ENCODE measurements at places on chromosomes 3 and 15. TPM values are rescaled to one million over a fixed set of nuclear protein-coding genes. Genes with fewer than 3 reads are reported as not detected.
A peak's percentile ranks its signal among the peaks of the same experiment; 100 is the strongest.

- H3K27me3 ChIP-seq: peaks cover 2% of the 10 kb centered on the region
- no peak for DNase-seq
- no peak overlapping the region for H3K4me3 ChIP-seq
- H3K27ac ChIP-seq: no peak overlapping the region
- no peaks in the 10 kb centered on the region for H3K4me1 ChIP-seq
These were observed 61.9 kb upstream of the ROPN1 start for GRCh38 chr3:124053871-124054270.

GRCh38 chr3:105253225-105253624 lies 113.5 kb upstream of the ALCAM start:
- H3K27me3 ChIP-seq: no peaks in the 10 kb centered on the region
- H3K27ac ChIP-seq: no peak overlapping the region
- H3K4me3 ChIP-seq: no peak overlapping the region
- peaks cover 10% of the 10 kb centered on the region for H3K4me1 ChIP-seq

DNA sequence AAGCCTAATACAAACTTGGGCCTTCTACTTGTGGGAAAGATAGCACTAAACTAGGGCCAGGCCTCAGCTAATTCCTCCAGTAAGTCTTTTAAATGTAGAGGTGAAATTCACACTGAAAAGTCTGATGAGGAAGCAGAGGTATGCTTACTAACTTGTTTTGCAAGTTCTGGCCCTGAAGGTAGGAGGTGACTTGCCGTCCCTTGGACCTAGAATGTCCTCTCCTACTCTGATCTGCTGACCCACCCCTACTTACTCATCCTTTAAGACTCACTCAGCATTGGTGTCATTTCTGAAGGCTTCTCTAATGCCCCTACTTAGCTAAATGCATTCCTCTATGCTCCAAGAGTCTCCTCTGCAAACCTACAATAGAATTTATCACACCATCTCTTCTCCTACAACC lies 19.4 kb downstream of the RIOX2 start:
- H3K27ac ChIP-seq: no peak overlapping the region
- H3K4me3 ChIP-seq: no peak overlapping the region
- no peak for DNase-seq
- H3K4me1 ChIP-seq: no peaks in the 10 kb centered on the region
- H3K27me3 ChIP-seq: no peaks in the 10 kb centered on the region
- peaks cover 9% of the 10 kb centered on the region for H3K36me3 ChIP-seq

GRCh38 chr3:16122661-16123060 lies 51.8 kb upstream of the GALNT15 start:
- H3K36me3 ChIP-seq: no peaks in the 10 kb centered on the region
- H3K27me3 ChIP-seq: no peaks in the 10 kb centered on the region
- no peak overlapping the region for H3K4me3 ChIP-seq
- no peak overlapping the region for H3K27ac ChIP-seq

- H3K27me3 ChIP-seq: no peaks in the 10 kb centered on the region
- no peak overlapping the region for H3K4me3 ChIP-seq
- peaks cover 4% of the 10 kb centered on the region for H3K36me3 ChIP-seq
- DNase-seq: no peak
- no peaks in the 10 kb centered on the region for H3K4me1 ChIP-seq
- H3K27ac ChIP-seq: no peak overlapping the region
These were observed 82.1 kb upstream of the LRRFIP2 start for GRCh38 chr3:37256447-37256846.

DNA sequence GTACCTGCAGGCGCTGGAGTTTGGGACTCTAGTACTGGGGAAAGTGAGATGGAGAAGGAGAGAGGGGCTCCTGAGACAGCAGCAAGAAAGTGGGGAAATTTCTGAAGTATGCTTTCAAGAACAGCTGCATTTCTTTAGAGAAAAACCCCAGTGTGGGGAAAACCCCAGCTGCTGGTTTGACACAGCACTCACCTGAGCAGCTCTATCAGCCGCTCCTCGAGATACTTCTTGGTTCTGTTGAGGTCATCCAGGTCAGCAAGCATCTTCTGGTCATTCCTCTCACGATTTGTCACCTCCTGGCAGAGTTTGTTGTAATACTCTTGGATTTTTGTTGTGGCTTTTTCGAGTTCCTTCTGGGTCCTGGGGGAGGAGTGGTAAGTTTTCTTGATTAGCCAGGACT lies 18.8 kb downstream of the CXCR6 start:
- no peak overlapping the region for H3K27ac ChIP-seq
- H3K4me3 ChIP-seq: no peak overlapping the region
- H3K4me1 ChIP-seq: no peaks in the 10 kb centered on the region
- H3K27me3 ChIP-seq: no peaks in the 10 kb centered on the region
- peaks cover 61% of the 10 kb centered on the region for H3K36me3 ChIP-seq

- peak; percentile 28 for DNase-seq
- no peaks in the 10 kb centered on the region for H3K27me3 ChIP-seq
- peaks cover 8% of the 10 kb centered on the region for H3K4me1 ChIP-seq
- H3K4me3 ChIP-seq: no peak overlapping the region
These were observed 8.6 kb downstream of the KLHL25 start for GRCh38 chr15:85785887-85786780.

GRCh38 chr3:134939978-134940377 lies 144.9 kb downstream of the EPHB1 start:
- DNase-seq: no peak
- no peaks in the 10 kb centered on the region for H3K36me3 ChIP-seq
- H3K27me3 ChIP-seq: no peaks in the 10 kb centered on the region

- no peaks in the 10 kb centered on the region for H3K27me3 ChIP-seq
- no peaks in the 10 kb centered on the region for H3K36me3 ChIP-seq
- peaks cover 91% of the 10 kb centered on the region for H3K4me1 ChIP-seq
These were observed 76.0 kb downstream of the WWTR1 start for GRCh38 chr3:149581681-149582370.

DNA sequence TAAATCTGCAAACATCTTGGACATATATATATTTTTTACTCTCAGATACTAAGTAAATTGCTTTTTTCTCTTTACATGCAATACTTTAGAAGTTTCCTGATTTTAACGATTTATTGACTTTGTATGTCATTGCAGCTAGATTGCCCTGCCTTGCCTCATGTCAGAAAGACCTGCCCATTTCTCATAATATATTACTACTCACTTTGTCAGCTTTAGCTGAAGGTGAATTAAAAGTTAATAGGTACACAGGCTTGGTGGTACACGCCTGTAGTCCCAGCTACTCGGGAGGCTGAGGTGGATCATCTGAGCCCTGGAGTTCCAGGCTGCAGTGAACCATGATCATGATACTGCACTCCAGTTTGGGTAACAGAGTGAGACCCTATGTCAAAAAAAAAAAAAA lies 52.8 kb downstream of the PLS1 start:
- peaks cover 8% of the 10 kb centered on the region for H3K4me1 ChIP-seq
- H3K27ac ChIP-seq: no peak overlapping the region
- H3K27me3 ChIP-seq: peaks cover 9% of the 10 kb centered on the region
- H3K36me3 ChIP-seq: no peaks in the 10 kb centered on the region
- no peak overlapping the region for H3K4me3 ChIP-seq
- DNase-seq: no peak

DNA sequence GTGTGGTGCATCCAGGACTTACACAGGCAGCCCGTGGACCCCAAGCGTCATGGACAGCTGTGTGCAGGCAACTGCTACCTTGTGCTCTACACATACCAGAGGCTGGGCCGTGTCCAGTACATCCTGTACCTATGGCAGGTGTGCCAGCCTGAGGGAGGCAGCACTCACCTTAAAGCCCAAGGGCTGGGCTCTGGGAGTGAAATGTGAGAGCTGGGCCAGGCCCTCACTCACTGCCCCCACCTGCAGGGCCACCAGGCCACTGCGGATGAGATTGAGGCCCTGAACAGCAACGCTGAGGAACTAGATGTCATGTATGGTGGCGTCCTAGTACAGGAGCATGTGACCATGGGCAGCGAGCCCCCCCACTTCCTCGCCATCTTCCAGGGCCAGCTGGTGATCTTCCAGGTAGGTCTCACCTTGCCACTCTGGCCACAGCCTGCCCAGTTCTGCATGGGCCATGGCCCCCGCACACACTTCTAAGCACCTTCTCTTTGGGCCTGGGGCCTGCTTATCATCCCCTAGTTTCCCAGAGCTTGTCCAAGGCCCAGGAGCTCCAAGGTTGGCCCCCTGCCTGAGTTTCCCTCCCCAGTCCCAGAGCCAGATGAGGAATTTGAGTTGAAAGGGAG lies 11.0 kb downstream of the VILL start:
- no peaks in the 10 kb centered on the region for H3K27me3 ChIP-seq
- H3K27ac ChIP-seq: no peak overlapping the region
- DNase-seq: no peak
- peaks cover 4% of the 10 kb centered on the region for H3K4me1 ChIP-seq

- H3K4me1 ChIP-seq: peaks cover 12% of the 10 kb centered on the region
- H3K36me3 ChIP-seq: no peaks in the 10 kb centered on the region
These were observed 119.2 kb upstream of the UBE2E1 start for GRCh38 chr3:23686519-23686918.

DNA sequence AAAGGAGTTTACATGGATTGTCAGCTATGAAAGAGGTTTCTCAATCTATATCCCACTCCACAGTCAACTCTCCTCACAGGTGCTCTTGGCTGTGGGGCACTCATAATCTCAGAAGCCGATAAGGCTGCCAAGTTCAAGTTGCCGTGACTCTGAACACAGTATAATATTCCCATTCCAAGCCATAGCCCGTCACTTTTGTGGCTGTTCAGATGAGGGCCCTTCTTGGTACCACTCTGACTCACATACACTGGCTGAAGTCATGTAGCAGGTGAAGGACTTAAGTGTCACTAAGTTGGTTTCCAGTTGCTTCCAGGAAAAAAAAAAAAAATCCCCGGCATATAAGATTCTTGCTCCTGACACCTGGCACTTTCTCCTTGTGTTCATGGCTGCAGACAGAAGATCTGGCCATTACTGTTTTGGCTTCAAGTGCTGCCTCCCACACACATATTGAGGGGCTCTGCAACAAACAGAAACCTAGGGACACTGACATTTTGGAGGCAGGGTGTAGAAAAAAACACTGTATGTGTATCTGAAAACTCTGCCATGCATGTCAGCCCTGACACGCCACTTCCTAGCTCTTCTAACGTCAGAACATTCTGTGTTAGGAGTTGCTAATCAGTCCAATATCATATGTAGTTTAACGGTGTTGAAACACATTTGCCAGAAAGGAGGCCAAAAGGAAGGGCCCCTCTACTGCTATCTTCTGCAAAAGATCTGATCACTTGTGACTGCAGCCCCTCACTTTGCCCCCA lies 170.2 kb upstream of the ICE2 start:
- DNase-seq: no peak
- H3K36me3 ChIP-seq: no peaks in the 10 kb centered on the region
- H3K27me3 ChIP-seq: no peaks in the 10 kb centered on the region
- H3K4me1 ChIP-seq: peaks cover 11% of the 10 kb centered on the region
- H3K27ac ChIP-seq: no peak overlapping the region

DNA sequence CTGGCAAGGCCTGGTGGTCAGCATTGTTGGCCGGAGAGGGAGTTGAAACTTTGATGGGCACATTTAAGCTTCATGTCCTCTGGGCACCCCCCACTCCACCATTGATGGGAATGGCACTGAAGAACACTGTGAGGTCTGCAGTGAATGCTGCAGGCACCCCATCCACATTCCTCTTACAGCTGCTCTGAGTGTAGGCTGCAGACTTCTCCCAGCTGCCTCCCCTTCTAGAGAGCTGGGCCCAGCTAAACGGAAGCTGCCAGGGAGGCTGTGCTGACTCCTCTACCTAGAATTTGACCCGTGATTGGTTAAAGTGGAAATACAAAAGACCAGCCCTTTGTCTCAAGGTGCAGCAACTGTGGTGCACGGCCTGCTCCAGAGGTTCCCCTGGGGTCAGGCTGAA lies 10.6 kb downstream of the TMEM158 start:
- no peak for DNase-seq
- H3K36me3 ChIP-seq: no peaks in the 10 kb centered on the region
- H3K27ac ChIP-seq: no peak overlapping the region
- no peaks in the 10 kb centered on the region for H3K4me1 ChIP-seq
- no peaks in the 10 kb centered on the region for H3K27me3 ChIP-seq

SIDT1 gene
- not detected for total RNA-seq

PLA1A gene
- total RNA-seq: not detected

GATA2 gene
- 63.9 TPM for total RNA-seq

PPM1L gene
- 2.3 TPM for total RNA-seq

EFL1 gene
- total RNA-seq: 21.9 TPM

XCR1 gene
- not detected for total RNA-seq
